Endothelial cell of umbilical vein (primary cell): ENCODE measurements at places on chromosomes 16 and 17. TPM values are rescaled to one million over a fixed set of nuclear protein-coding genes. Genes with fewer than 3 reads are reported as not detected.

MPP3 gene
- total RNA-seq = 10.8 and 11.3 TPM in 2 replicates

ATP2A3 gene
- total RNA-seq = 0.55 and 0.78 TPM in 2 replicates

SRCIN1 gene
- 0.12 and 0.35 TPM in 2 replicates for total RNA-seq

SPAG9 gene
- 73.5 and 75.0 TPM in 2 replicates for total RNA-seq

CD300LB gene
- total RNA-seq = not detected in 2 replicates

CX3CL1 gene
- 1.2 and 2.3 TPM in 2 replicates for total RNA-seq

TM4SF5 gene
- not detected in 2 replicates for total RNA-seq

RAC3 gene
- total RNA-seq = 34.1 and 35.4 TPM in 2 replicates

OR3A3 gene
- not detected in 2 replicates for total RNA-seq

KRTAP1-1 gene
- not detected in 2 replicates for total RNA-seq

ZNF629 gene
- 11.2 and 11.7 TPM in 2 replicates for total RNA-seq

XYLT1 gene
- total RNA-seq = 0.78 and 2.9 TPM in 2 replicates

KRTAP16-1 gene
- total RNA-seq = not detected in 2 replicates

DLX4 gene
- not detected in 2 replicates for total RNA-seq

KRT39 gene
- total RNA-seq = not detected in 2 replicates

RPH3AL gene
- total RNA-seq = 4.4 and 7.0 TPM in 2 replicates

TMEM94 gene
- 68.4 and 69.2 TPM in 2 replicates for total RNA-seq

MMP15 gene
- 13.1 and 16.0 TPM in 2 replicates for total RNA-seq

CD300LG gene
- total RNA-seq = not detected in 2 replicates

KRT15 gene
- total RNA-seq = 2.8 TPM in 2 replicates

RGS9 gene
- 1.4 and 1.7 TPM in 2 replicates for total RNA-seq

RAB26 gene
- 0.91 and 1.6 TPM in 2 replicates for total RNA-seq

PDIA2 gene
- total RNA-seq = 0.99 TPM in 1 of 2 replicates, not detected in the other

UBE2I gene
- total RNA-seq = 230 and 233 TPM in 2 replicates

CTRB2 gene
- not detected in 2 replicates for total RNA-seq

DPEP1 gene
- total RNA-seq = 0.44 and 0.60 TPM in 2 replicates

FAM171A2 gene
- total RNA-seq = 12.0 and 13.4 TPM in 2 replicates

CA4 gene
- 0.29 TPM in 1 of 2 replicates, not detected in the other for total RNA-seq

ALOX15B gene
- not detected in 2 replicates for total RNA-seq

ITGA3 gene
- 93.8 and 112 TPM in 2 replicates for total RNA-seq

UNC45B gene
- total RNA-seq = not detected in 2 replicates

CLDN7 gene
- total RNA-seq = 25.4 and 27.9 TPM in 2 replicates

HES7 gene
- 0.51 TPM in 1 of 2 replicates, not detected in the other for total RNA-seq

MYH8 gene
- total RNA-seq = not detected in 2 replicates

NFATC2IP gene
- 64.8 and 69.6 TPM in 2 replicates for total RNA-seq

WRAP53 gene
- total RNA-seq = 23.7 and 28.0 TPM in 2 replicates

FOXL1 gene
- 3.8 and 4.2 TPM in 2 replicates for total RNA-seq

TGFB1I1 gene
- total RNA-seq = 115 and 123 TPM in 2 replicates

NPIPB6 gene
- 1.1 and 5.0 TPM in 2 replicates for total RNA-seq

KRT31 gene
- total RNA-seq = not detected in 2 replicates

TPPP3 gene
- 1.3 and 2.0 TPM in 2 replicates for total RNA-seq

EFCAB13 gene
- 8.3 and 12.9 TPM in 2 replicates for total RNA-seq

MSLN gene
- total RNA-seq = not detected in 2 replicates

CDK10 gene
- total RNA-seq = 84.0 and 99.9 TPM in 2 replicates

DNAH3 gene
- total RNA-seq = not detected in 2 replicates

CASKIN2 gene
- 34.6 and 37.6 TPM in 2 replicates for total RNA-seq
